ENCODE measurements at places on chromosomes 12 and 14.

GRCh38 chr12:67533159-67533558 lies 115.4 kb upstream of the DYRK2 start:
- no peak for DNase-seq

DNA sequence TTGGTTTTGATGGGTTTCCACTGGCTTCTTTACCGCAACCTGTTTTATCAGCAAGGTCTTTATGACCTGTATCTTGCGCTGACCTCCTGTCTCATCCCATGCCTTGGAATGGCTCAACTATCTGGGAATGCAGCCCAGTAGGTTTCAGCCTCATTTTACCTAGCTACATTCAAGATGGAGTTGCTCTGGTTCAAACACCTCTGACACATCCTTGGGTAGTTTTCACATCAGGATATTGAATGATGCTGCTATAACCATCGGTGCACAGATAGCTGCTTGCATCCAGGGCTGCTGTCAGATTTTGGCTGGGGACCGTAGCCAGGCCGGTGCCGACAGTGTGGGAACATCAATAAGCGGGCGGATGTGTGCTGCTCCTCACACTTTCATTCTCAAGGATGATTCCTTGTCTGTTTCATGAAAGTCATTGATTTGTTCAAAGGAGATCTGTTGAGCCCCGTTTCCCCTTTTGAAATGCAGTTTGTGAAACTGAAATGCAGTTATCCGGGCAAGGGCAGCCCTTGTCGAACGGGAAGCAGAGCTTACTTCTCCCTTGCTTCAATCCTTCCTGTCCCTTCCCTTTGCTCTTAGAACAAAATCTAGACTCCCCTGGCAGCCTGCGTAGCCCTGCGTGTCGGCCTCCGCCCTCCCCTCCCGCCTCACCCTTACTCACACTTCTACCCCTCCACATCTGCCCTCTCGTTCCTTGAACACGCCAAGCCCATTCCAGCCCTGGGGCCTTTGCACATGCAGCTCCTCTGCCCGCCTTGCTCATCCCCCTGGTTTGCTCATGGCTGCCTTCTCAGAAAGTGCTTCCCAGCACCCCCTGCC lies 49.2 kb upstream of the NCOR2 start:
- DNase-seq = no peak

DNA sequence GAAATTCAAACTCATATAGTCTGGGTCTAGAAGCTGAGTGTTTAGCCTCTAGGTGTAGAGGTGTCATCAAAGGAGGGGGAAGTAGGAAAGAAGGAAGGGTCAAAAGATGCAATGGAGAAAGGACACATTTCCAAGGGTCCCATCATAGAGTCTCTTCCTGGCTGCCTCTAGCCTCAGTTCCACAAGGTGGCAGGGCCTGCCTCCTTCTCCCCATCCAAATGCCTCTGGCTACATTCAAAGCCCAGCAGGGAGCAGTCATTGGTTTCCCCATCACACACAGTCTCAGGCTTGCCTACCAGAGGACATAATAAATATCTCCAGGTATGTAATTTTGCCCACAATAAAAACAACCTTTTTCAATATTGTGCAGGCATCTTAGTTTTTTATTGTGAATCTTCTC lies 2.1 kb upstream of the CCT2 start:
- DNase-seq = peak; percentile 73

- no peak for DNase-seq
These were observed 74.7 kb downstream of the DIO3 start for GRCh38 chr14:101635749-101636560.

DNA sequence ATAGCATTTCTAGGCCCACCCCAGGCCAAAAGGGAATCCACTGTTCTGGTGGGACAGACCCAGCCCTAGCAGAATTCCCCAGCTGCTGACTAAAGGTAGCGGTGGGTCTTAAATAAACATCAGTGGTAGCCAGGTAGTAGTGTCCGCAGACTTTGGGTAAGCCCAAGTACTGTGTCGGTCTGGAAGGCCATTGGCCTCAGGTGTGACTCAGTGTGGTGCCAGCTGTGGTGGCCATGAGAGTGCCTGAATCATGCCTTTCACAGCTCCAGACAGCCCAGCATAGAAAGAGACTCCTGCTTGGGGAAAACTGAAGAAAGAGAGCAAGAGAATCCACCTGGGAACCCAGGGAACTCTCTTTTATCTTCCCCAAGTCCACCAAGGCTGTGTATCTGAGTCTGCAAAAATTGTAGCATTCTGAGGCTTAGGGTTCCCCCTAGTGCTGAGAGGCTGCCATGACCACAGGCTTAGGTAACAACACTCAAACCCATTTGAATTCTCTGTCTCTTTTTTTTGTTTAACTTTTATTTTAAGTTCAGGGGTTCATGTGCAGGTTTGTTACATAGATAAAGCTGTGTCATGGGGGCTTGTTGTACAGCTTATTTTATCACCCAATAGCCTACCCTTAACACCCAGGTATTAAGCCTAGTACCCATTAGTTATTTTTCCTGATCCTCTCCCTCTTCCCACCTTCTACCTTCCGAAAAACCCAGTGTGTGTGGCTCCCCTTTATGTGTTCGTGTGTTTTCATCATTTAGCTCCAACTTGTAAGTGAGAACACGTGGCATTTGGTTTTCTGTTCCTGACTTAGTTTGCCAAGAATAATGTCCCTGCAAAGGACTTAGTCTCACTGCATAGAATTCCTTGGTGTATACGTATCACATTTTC lies 16.7 kb upstream of the CD163L1 start:
- peak; percentile 68 for DNase-seq
